Calu3 (cell line): ENCODE measurements at places on chromosomes 6 and 20. TPM values are rescaled to one million over a fixed set of nuclear protein-coding genes. Genes with fewer than 3 reads are reported as not detected.

ZNF451 gene
- total RNA-seq, result 61.7 and 68.7 TPM in 2 replicates

NOTCH4 gene
- 4.7 and 5.7 TPM in 2 replicates for total RNA-seq

WFDC5 gene
- total RNA-seq, result not detected in 2 replicates

PM20D2 gene
- total RNA-seq, result 26.6 and 33.2 TPM in 2 replicates

TGM2 gene
- total RNA-seq, result 261 and 311 TPM in 2 replicates

SNTA1 gene
- 5.1 and 7.6 TPM in 2 replicates for total RNA-seq

TFAP2D gene
- total RNA-seq, result not detected in 2 replicates

AIG1 gene
- 46.3 and 57.2 TPM in 2 replicates for total RNA-seq

ADGRB3 gene
- total RNA-seq, result 0.09 and 0.44 TPM in 2 replicates

GRCh38 chr6:157677235-157677634 is 145.8 kb upstream of the SNX9 start:
- no peak for DNase-seq

DNA sequence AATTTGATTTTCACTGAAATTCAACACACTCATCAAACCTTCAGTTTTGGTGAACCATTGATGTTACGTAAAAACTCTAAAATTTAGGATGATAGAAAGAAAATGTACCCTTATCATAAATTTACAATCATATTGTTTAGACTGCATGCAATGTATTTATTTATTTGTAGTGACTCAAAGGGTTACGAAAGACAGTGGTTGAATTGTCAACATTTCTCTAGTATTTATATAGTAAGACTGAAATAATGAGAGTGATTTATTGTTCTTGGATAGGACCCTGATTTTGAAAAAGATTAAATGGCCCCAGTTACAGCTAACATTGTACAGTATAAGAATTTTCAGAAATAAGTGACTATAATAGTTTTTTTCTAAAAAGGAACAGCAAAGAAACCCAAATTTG is 591.5 kb downstream of the RFPL4B start:
- DNase-seq, result no peak

DNA sequence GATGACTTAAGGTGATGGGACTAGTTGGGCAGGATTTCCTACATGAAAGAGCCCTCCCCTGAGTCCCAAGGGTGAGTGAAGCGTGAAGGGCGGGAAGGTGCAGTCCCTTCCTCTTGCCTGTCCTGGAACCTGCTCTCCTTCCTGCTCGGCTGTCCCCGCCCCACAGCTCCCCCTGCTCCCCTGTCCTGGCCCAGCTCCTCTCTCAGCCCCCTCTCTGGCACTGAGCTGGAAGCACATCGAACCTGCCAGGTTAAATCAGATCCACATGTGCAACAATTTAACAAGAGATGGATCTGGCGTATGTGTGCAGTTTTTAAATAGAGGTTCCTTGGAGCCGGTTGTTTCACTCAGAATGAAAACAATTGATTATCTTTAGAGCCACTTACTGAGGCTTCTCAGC is 95.0 kb downstream of the LRFN2 start:
- DNase-seq, result no peak

GRCh38 chr6:156167016-156167624 is 610.1 kb upstream of the ARID1B start:
- DNase-seq, result no peak

DNA sequence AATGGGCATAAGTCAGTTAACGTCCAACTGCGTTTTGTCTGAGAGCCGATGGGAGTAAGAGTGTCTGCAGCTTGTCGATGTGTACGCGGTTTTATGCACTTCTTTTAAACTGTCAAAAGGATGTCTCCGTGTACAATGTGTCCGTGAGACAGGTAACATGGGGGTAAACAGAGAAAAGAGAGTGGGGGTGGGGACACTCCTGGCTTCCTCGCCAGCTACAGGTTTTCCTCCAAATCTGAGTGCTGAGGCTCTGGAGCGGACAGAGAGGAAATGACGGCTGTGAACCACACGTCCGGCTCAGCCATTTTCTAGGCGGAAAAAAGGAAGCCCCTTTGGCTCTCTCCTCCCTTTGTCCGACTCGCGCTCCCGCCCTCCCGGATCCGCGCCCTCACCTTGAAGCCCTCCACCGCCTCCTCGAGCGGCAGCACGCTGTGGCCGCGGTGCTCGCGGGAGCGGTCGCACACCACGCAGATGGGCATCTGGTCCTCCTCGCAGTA is 916 bp downstream of the TRIM27 start:
- peak; percentile 52 for DNase-seq

GRCh38 chr20:63102721-63103375 is 96.1 kb upstream of the BHLHE23 start:
- no peak for DNase-seq

DNA sequence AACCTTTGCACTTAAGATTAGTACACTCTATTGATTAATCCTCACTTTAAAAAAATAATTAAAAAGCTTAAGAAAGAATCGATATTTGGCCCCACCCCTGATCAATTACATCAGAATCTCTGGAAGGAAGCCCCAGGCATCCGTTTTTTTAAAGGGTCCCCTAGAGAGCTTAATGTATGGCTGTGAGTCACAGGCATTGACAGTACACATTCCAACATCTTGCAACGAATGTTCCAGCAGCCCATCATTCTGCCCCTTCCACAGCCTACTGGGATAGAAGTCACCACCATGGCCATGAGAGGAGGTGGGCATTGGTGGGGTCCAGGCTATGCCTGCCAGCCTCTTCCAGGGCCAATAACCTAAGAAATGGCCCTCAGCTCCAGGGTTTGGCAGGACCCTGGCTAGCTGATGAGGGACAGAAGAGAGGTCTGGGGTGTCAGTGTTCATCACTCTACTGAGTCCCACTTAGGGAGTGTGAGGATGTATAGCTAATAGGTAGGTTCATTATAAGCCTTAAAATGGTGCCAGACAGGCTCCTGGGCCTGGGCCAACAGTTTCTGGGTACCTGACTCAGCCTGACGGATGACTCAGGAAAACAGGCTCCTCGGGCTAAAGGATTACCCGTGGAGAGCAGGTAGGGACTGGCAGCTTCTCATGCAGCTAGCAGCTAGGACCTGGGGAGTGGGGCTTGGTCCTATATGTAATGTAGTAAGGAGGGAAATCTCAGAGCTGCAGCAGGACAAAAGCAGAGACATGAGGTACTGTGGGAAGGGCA is 40.4 kb downstream of the MDGA1 start:
- peak; percentile 80 for DNase-seq

DNA sequence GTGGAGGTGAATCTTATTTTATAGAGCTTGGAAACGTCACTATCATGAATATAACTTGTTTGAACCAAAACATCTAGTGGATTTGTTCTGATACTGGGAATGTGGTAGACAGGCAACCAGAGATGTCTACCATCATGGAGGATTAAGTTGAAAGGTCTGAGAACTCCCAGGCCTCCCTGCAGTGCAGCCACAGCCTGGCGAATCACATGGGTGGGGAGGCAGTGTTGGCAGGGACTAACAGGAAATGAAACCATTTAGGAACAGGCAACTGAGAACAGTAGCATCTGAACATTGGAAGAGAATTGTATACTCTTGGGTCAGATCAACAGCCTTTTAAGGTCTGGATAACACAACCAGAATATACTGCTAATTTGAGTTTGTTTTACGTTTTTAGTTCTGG is 22.3 kb upstream of the CEP162 start:
- no peak for DNase-seq

- DNase-seq, result no peak
Measured at GRCh38 chr20:10501402-10501801, 66.3 kb downstream of the SLX4IP start.

GRCh38 chr20:32480371-32481241 is 104.5 kb downstream of the NOL4L start:
- DNase-seq, result no peak

- peak; percentile 77 for DNase-seq
Measured at GRCh38 chr6:31734821-31735406, 1.4 kb downstream of the CLIC1 start.

- no peak for DNase-seq
Measured at GRCh38 chr20:37494301-37494700, 26.7 kb upstream of the NNAT start.

DNA sequence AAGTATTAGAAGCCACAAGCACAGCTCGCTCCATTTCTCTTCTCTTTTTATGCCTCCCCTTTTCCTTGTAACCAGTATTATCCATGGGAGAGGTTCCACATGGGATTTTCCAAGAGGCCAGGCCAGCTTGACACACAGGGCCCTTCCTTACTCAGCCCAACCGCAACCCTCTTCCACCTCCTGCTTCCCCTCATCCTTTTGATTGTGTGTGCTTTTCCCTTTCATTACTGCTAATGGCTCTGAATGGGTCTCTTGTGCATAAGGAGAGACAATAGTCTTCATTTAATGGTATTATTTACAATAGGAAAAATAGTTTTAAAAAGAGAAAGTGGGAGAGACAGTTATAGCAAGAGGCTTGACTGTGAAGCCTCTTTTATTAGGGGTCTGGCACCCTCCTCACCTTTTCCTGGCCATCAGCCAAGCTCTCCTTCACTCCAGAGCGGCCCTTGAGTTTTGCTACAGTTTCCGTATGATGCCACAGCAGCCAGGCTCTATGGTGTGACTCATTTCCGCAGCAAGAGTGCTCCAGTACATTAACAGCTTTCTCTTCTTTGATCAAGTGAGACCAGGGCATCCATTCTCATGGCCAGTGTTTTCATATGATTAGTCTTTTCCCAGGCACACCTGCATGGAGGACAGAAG is 579.5 kb downstream of the TFAP2B start:
- DNase-seq, result peak; percentile 13
